ENCODE measurements at places on chromosomes 4 and X.

DNA sequence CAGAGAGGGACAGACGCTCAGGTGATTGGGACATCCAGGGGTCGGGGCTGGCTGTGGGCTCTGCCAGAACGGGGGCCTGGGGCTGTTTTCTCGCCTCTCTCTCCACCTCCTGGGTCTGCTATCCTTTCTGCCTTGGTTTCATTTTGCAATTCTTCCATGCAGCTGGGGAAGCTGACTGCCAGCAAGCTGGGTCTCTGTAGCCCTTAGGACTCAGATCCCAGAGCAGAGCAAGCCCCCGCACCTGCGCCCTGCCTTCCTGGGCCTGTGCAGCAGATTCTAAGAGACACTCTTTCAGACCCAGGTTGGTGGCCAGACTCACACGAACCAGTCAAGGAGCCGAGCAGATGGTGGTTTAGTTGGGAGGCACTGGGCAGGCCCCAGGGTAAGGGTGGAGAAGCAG is 59.1 kb upstream of the GRPEL1 start:
- DNase-seq: no peak

- DNase-seq: no peak
These were observed 21.8 kb upstream of the TADA2B start for GRCh38 chr4:7021355-7021754.

- no peak for DNase-seq
These were observed 930.1 kb downstream of the ADGRL3 start for GRCh38 chr4:62130230-62130629.

GRCh38 chr4:40331101-40331745 is 3.9 kb upstream of the CHRNA9 start:
- peak; percentile 26 for DNase-seq

DNA sequence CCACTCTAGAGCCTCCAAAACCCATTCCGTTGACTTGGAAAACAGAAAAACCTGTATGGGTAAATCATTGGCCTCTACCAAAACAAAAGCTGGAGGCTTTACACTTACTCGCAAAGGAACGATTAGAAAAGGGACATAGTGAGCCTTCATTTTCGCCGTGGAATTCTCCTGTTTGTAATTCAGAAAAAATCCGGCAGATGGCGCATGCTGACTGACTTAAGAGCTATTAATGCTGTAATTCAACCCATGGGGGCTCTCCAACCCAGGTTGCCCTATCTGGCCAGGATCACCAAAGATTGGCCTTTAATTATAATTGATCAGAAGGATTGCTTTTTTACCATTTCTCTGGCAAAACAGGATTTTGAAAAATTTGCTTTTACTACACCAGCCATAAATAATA is 60.8 kb downstream of the ZNF732 start:
- DNase-seq: peak; percentile 32

DNA sequence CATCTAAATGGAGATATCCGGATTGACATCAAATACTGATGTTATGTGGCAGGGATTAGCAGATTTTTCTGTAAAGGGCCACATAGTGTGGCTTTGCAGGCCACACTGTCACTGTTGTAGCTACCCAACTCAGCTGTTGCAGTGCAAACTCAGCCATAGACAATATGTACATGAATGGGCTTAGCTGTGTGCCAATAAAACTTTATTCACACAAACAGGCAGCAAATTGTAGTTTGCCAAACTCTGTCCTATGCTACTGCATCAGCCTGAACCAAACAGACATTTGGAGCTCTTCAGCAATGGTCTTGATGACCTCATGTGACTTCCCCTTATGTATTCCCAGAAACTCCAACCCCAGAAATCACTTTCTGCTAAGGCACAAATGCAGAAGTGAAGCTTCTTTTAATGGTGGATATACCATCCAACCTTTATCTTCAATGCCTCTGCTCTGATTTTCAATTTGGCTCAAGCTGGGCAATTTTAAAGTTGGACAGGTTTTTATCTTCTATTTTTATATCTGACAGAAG is 18.4 kb upstream of the TRPC5OS start:
- DNase-seq: no peak

GRCh38 chr4:140875746-140876452 is 119.7 kb upstream of the TBC1D9 start:
- DNase-seq: no peak

GRCh38 chrX:77003956-77004355 is 443.2 kb upstream of the FGF16 start:
- no peak for DNase-seq

DNA sequence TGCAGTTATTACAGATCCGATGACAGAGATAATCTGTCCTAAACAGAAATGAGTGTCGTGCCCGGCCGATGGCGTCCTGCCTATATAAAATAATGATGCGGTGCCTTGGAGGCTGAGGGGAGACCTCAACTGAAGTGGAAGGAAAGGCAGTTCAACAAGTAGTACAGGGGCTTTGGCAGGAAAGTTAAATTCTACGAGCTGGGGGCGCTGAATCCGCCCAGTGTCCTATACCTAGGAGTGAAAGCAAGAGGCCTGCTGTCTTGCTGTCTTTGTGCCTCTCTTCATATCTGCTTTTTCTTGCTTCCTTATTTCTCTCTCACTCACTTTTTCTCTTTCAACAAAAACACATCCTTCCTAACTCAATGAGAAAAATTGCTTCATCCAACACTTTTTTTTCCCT is 82.2 kb upstream of the PRPS2 start:
- DNase-seq: no peak

GRCh38 chr4:42560467-42560861 is 96.4 kb downstream of the ATP8A1 start:
- no peak for DNase-seq

GRCh38 chrX:14497184-14497666 is 32.1 kb upstream of the GLRA2 start:
- DNase-seq: peak; percentile 1

DNA sequence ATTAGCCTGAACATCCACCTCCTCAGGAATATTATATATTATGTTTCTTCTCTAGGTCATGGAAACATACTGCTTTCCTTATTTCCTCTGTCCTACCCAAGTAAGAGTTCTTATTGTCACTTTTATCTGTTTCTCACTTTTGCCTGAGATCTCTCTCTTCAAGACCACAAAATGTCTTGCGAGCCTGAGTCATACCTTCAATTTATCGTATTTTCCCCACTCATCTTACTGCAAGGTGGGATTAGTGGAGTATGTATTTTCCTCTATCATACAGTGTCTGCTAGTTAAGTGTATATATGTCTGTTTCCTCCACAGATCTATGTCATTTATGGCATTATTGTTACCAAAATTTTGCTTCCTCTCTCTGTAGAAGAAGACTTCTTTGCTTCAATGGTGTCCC is 124.5 kb downstream of the EIF4E start:
- DNase-seq: no peak

DNA sequence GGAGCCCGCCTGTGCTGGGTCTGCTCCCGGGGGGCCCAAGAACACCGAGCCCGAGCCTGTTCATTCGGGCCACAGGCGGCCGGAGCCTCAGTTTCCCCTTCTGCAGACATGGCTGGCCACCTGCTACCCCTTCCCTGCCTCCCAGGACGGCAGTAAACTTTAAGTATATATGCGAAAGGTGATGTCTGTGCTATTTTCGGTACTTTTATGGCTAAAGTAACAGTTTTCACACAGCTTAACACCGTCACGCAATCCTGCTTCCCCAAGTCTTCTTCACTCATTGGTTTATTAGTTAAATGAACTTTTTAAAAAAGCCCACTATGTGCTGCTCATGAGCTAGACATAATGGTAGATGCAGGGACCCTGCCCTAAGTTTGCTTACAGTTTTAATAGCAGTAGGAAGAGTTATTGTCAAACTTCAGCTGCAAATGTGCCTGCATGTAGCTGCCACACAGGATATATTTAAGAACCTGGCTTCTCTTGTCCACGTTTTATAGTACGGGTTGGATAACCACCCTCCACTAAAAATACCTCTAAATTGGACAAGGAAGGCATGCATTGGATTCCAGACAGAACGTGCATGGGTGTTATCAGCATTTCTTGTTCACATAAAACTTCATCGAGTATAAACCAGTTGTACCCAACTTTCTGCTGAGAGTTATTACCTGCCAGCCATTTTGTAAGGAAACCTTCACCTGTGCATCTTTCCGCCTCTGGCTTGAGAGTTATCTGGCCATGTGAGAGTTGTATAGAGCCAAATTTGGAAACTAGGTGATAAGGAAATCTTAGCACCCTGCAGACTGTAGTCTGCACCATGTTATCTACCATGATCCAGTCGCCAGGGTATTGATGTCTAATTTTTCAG is 741 bp downstream of the ANAPC4 start:
- peak; percentile 4 for DNase-seq

DNA sequence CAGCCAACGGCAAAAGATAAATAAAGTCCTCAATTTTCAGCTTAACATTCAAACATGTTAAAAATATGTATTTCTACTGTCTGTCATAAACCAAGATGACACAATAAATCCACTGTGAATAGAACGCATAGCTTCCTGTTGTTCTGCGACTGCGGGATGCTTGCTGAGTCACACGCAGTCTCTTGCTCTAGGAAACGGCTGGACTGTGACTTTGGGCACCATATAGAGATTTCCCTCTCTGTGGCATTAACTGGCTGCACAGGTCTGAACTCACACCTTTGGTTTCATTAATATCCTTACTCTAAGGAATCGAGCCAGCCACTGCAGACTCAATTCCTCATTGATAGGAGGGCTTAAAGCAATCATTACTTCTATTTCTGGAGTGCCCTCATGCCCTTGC is 8.4 kb downstream of the BEND4 start:
- DNase-seq: no peak

GRCh38 chrX:130529531-130529930 is 127.7 kb downstream of the RBMX2 start:
- no peak for DNase-seq

GRCh38 chr4:87543835-87544461 is 14.8 kb upstream of the SPARCL1 start:
- DNase-seq: peak; percentile 83

GRCh38 chrX:136162827-136163570 is 15.7 kb downstream of the FHL1 start:
- peak; percentile 64 for DNase-seq

- DNase-seq: no peak
These were observed 11.8 kb downstream of the GAB1 start for GRCh38 chr4:143348233-143349077.

DNA sequence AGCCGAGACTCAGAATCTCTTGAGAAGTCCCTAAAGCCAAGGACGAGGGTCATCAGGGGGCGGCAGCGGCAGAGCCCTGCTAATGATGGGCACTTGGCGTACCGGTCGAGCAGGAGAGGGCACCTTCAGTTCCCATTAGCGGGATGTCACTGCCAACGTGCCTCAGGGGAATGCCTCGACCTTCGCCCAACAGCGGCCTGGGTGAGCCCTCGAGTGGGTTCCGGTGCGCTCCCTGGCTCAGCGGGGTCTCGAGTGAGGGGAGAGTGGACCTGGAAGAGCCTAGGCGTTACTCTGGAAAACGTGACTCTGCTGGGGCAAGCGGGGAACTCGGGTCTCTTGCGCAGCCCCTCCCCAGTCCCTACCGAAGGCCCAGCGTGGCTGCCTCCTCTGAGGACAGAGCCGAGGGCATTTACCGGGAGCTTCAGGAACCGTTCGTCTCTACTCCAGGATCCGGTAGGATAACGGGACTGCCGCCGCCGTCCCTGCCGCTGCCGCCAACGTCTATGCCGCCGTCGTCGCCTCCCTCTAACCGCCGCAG is 36.9 kb downstream of the PGRMC1 start:
- no peak for DNase-seq

DNA sequence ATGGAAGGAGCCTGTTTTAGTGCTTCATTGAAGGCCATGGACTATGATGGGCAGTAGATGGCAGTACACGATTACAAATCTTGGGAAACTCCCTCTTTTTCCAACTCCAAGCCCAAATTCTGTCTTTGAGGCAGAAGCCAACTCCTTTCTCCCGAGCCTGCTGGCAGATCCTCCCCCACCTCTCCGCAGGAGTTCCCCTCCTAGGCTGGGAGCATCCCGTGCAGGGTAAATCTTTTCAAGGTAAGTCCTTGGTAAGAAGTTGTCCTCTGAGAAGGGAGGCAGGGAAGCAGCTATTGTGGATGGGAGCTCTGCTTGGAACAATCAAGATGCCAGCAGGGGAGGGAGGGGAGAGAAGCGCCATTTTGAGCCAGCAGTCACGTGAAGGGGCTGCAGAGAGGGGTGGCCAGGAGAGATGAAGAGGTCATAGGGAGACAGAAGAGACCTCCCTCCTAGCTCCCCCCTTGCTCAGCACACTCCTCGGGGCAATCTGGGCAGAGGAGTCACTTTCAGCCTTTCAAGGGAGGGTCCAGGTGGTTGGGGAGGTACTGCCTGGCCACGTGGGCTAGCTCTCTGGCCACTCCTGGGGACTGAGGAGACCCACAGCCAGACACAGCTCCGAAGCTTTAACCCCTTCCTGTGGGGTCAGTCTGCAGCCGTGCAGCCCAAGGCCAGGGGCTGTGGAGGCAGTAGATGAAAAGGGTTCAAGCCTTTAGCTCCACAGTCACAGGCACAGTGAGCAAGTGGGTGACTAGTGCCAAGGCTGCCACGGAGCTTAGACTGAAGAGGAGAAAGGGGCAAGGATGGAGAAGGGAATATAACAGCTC is 9.6 kb downstream of the CC2D2A start:
- DNase-seq: peak; percentile 94

- DNase-seq: no peak
These were observed 13.9 kb downstream of the LCORL start for GRCh38 chr4:18007625-18008024.

DNA sequence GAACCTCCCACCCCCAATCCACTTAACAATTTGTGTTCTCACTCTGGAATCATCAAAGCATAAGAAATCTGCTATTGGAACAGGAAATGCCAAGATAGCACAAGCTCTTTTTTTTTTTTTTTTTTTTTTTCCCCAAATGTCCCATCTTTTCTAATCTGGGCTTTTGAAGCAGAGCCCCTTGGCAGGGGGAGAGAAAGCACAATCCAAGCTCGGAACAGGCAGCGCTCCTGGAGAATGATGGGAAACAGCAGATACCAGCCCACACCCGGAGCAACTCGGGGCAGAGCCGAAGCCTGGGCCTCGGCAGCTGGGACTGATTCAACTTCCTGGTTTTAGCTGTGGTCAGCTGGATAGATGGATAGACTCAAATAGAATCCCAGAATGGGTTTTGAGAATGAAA is 235.1 kb downstream of the QDPR start:
- peak; percentile 56 for DNase-seq

- DNase-seq: peak; percentile 49
These were observed 22.9 kb upstream of the USP53 start for GRCh38 chr4:119189638-119190037.

DNA sequence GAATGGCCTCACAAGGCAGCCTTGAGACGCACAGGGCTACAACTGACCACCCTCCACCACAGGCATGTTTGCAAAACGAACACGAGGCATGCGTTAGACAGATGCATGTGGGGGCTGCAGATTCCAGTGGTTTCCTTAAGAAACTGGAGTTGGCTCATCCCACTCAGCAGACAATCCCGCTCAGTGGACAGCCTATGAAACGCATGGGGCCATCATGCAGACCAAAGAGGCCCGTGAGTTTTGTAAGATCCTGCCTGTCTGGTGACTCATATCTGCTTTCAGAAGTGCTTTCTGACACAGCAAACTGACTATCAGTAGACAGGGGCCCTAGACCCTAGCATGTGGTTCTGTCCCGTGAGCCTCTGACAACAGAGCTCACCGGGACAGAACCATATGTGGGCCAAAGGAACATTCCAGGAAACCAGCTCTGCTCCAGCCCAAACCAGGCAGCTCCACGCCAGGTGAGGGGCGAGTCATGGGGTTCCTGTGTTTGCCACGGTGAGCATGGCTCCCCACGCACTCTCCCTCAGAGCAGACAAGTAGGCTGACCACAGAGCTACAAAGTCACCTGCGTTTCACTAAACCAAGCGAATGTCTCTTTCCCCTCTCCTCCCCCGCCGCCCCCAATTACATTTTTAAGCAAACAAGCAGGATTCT is 74.4 kb downstream of the MTMR1 start:
- DNase-seq: peak; percentile 91

GRCh38 chrX:9681422-9681821 is 84.2 kb downstream of the GPR143 start:
- peak; percentile 31 for DNase-seq

GRCh38 chrX:48676893-48677270 is 6.7 kb upstream of the WAS start:
- DNase-seq: no peak

Measured in fibroblast of pulmonary artery (primary cell).